ENCODE measurements at places on chromosomes 5 and 9.

GRCh38 chr5:133565993-133566392 is 46.3 kb downstream of the FSTL4 start:
- no peak for DNase-seq

- DNase-seq = no peak
Measured at GRCh38 chr9:97755618-97756267, 58.6 kb upstream of the XPA start.

- no peak for DNase-seq
Measured at GRCh38 chr9:26457151-26457550, 435.5 kb downstream of the CAAP1 start.

DNA sequence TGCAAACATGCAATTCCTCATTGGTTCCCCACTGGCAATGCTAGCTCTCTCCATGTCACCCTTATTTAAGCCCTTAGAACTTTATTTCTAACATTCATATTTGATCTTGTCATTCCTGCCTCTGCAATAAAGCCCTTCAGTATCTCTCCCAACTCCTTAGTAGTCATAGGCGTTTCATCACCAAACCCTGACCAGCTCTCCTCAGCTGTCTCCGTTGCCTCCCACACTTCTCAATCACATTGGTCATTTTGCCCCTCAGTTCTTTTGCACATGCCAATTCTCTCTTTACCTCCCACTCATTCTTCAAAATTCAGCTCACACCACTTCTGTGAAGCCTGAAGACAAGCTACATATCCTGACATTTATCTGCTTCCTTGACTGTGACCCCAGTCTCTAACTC is 2.8 kb upstream of the RUSC2 start:
- DNase-seq = no peak

GRCh38 chr5:137937994-137938750 is 48.9 kb downstream of the PKD2L2 start:
- DNase-seq = no peak

- no peak for DNase-seq
Measured at GRCh38 chr5:123012321-123012720, 24.2 kb downstream of the PPIC start.

DNA sequence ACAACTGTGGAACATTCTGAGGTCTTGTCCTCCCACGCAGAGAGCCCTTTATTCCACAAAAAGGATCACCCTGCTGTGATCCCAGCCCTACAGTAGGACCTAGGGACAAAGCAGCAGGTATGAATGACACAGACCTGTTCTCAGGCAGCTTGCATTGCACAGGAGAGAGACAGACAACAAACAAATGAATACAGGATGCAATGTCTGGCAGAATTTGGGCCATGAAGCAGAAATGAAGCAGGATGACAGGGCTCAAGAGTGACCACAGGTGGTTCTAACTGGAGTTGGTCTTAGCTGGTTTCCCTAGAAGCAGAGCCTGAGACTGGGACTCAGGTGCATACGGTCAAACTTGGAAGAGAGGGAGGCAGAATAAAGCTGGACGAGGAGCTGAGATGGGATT is 388.8 kb downstream of the CDK5RAP2 start:
- no peak for DNase-seq

DNA sequence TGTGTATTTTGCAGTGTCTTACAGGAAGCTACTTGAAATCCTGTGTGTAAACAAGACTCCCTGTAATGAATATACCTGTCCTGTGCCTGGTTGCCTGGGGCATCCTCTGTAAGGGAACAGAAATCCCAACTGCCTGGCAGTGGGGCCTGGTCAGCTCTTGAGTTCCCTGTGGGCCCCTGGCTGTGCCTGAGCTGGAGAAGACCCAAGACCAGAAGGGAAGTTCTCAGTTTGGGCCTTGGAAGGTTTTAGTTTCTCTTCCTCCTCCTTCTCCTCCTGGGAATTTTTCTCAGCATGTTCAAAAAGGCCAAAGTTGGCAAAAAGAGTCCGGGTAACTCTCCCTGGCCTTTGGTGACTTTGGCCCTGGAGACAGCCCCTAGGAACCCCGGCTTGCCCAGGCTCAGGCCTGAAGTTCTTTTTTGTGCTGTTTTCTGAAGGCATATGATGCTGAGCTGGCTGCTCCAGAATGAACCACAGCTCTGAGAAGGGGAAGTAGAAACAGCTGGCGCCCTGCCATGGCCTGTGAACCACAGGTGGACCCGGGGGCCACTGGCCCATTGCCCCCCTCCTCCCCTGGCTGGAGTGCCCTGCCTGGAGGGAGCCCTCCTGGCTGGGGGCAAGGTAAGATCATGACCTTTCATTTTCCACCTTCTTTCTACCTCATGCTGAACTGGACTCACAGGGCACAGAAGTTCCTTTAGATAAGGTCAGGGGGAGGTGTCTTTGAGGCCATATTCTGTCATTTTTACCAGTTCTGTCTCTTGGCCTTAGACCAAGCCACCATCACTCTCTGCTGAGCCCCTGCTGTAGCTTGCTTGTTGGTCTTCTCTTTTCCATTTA is 5.8 kb downstream of the TMEM268 start:
- peak; percentile 12 for DNase-seq

GRCh38 chr5:36584009-36584875 is 22.2 kb upstream of the SLC1A3 start:
- no peak for DNase-seq

DNA sequence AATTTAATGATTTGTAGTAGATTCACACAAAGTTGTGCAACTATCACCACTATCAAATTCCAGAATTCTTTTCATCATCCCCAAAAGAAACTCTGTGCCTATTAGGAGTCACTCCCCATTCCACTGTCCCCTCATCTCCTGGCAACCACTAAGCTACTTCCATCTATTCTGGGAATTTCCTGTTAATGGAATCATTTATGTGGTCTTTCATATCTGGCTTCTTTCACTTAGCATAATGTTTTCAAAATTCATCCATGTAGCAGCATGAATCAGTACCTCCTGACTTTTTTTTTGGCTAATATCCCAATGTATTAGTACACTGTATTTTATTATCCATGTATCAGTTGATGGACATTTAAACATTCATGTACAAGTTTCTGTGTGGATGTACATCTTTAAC is 157.6 kb downstream of the TTC39B start:
- no peak for DNase-seq

DNA sequence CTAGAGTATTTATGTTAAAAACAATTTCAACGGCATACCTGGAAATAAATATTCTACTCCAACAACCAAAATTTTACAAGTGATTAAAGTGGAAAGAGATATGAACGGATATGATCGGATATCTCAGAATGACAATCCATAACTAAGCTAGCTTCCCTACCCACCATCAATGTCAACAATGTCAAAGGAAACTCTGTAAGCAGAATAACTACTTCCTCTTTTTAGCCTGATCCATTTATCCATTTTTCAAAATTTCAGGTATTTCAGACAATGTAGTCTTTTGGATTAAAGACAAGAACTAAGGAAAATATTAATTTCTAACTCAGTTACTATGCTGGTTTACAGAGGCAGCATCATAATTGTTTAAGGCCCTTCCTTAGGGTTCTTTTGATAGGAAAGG is 188.7 kb downstream of the DENND1A start:
- no peak for DNase-seq

GRCh38 chr9:134666208-134666607 is 24.6 kb downstream of the COL5A1 start:
- no peak for DNase-seq

DNA sequence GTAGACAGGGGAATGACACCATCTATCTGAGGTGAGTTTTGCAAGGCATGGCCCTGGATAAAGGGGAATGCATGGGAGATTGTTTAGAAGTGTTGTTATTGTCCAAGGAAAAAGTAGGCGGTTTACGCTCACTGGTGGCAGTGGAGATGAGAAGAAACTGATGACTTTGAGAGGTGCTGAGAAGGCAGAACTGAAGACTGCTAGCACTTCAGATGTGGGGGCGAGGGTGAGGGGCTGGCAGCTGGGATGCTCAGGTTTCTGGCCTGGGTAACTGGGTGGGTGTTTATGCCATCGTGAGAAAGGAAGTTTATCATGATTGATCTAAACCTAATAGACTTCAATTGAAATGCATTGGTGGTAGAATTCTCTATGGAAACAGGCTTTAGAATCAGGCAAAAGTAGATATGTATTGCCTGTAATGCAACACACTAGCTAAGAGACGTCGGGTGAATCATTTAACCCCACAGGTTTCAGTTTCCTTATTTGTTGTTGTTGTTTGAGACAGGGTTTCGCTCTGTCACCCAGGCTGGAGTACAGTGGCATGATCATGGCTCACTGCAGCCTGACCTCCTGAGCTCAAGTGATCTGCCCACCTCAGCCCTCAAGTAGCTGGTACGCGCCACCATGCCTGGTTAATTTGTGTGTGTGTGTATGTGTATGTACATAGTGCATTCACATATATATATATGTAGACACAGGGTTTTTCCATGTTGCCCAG is 123.5 kb downstream of the SLC24A2 start:
- no peak for DNase-seq

GRCh38 chr9:12954441-12954840 is 179.6 kb downstream of the LURAP1L start:
- no peak for DNase-seq

- DNase-seq = peak; percentile 27
Measured at GRCh38 chr5:14869668-14870164, 1.9 kb downstream of the ANKH start.

GRCh38 chr9:112184946-112185345 is 9.8 kb upstream of the SUSD1 start:
- no peak for DNase-seq

GRCh38 chr9:87888501-87888900 is 5.8 kb downstream of the SPATA31E1 start:
- DNase-seq = no peak

DNA sequence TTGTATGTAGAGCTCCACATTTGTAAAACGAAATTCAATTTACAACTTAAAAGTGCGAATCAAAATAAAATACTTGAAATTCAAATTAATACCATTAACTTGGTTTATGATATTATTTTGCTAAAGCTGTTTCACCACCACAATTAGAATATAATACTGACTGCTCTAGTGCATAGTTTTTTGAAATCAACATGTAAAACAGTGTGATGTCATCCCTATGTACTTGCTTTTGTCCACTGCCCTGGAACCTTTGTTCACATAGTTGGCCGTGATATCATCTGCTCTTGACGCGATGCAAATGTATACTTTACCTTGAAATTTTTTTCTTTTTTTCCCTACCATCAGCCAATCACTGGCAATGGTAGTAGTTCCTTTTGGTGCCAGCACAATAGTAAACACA is 125.4 kb downstream of the PARP8 start:
- DNase-seq = no peak

DNA sequence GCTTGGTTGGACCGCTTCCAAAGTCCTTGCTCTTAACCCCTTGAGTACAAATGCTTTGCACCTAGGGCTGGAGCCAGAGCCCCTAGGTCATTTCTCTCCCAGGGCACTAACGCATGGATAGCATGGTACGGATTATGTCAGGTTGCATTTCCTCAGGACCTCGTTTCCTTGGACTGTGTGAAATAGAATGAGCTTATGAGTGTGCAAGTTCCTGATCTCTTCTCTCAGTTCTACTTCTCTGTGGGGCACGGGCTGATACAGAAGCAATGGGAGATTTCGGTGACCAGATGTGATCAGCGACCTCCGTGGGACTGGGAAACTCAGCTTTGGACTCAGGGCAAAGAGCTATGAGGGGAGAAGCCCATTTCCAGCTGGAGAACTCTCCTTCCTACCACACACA is 14.2 kb downstream of the SPARC start:
- DNase-seq = no peak

GRCh38 chr9:137709411-137710101 is 90.8 kb downstream of the EHMT1 start:
- no peak for DNase-seq

DNA sequence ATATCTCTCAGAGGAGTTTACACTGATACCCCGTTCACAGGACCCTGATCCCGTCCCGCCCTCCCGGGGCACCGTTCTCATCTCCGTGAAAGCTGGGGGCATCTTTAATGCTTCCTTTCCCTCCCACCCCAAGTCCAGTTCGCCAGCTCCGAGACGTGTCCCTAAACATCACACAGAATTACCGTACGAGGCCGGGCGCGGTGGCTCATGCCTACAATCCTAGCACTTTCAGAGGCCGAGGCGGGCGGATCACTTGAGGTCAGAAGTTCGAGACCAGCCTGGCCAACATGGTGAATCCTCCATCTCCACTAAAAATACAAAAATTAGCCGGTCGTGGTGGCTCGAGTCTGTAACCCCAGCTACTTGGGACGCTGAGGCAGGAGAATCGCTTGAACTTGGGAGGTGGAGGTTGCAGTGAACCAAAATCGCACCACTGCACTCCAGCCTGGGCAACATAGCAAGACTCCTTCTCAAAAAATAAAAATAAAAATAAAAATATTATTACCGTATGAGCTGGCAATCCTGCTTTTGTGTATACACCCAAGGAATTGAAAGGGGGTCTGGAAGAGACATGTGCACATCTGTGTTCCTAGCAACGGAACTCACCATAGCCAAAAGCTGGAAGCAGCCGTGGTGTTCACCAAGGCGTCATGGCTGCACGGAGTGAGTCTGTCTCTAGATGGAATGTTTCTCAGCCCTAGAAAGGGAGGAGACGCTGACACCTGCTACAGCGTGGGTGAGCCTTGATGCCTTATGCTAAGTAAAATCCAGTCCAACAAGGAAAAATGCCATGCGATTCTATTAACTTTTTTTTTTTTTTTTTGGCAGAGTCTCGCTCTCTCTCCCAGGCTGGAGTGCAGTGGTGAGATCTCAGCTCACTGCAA is 1.2 kb upstream of the ABO start:
- DNase-seq = no peak

- no peak for DNase-seq
Measured at GRCh38 chr9:111158999-111159398, 120.7 kb upstream of the LPAR1 start.

DNA sequence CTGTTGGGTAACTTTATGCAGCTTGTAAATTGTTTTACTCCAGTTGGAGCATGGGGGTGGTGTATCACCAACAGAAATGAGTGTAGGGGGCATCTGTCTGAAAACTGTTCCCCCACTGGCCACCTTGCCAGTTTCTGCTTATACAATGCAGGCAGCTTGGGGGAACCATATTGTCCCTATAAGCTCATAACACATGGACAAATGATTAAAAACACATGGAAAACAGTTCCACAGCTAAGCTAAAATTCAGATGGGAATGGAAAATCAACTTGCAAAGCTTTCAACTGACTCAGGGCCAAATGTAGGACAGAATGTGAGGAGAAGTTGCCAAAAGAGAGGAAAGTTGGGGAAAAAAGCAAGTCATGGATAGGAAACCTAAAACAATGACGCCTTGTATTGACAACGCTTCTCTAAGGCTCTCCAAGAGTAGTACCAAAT is 7.9 kb upstream of the CER1 start:
- DNase-seq = no peak

DNA sequence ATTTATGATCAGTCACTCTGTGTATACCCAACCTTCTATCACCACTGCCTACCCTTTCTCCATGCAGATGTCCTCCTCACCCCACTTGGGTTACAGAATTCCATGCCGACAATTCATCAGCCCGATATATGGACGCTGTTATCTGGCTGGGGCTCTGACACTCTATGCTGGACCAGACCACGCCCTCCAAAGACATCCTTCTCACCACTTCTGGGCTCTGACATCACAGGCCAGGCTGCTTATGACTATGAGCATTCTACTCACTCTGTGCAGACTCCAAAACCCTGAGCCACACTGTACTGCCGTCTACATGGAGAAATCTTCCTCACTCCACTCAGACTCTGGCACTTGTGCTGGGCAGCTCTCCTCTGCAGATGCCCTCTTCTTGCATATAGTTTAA is 7.6 kb upstream of the AK3 start:
- DNase-seq = no peak
